ENCODE measurements at places on chromosomes 3 and 15.

DNA sequence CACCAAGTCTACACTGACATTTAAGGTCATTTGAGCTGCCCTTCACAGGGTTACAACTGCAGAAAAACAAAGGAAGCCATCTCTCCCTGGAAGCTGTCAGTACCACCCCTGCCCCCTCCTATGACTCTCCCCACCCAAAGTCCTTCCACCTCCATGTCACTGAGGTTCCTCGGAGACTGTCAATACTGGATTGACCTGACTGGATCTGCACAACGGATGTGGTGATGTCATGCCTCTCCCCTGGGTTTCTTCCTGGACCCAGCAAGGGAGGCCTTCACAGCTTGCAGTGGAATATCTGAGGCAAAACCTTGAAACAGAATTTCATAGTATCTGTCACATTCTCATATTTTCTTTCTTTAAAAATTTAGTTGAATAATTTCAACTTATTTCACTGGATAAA is 153.5 kb downstream of the CLSTN2 start:
- DNase-seq: no peak

GRCh38 chr15:74400313-74400860 is 32.9 kb upstream of the CYP11A1 start:
- DNase-seq: peak; percentile 44

DNA sequence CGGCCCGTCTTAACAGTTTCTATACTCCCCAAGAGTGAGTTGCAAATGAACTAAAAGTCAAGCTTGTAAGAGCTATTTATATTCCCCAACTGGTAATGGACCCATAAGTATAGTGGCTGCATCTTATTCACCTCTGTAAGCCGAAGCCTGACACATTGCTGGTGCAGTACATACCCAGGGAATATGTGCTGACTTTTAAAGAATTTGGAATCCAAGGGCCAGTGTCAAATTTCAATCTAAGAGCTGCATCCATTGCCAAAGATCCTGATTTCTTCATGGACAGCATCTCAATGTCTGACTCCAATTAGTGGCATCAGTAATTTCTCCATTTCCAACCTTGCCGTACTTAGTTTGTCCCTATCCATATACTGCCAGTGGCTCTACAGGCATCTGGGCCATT is 42.0 kb downstream of the FRMD4B start:
- DNase-seq: no peak

- no peak for DNase-seq
Measured at GRCh38 chr3:134998855-134999254, 203.8 kb downstream of the EPHB1 start.

- DNase-seq: no peak
Measured at GRCh38 chr3:9669720-9670432, 20.6 kb downstream of the MTMR14 start.

- DNase-seq: no peak
Measured at GRCh38 chr3:96622878-96623277, 191.5 kb upstream of the EPHA6 start.

GRCh38 chr3:22012471-22012870 is 261.5 kb upstream of the ZNF385D start:
- DNase-seq: no peak

- DNase-seq: no peak
Measured at GRCh38 chr3:15063238-15063637, 1.9 kb downstream of the MRPS25 start.

GRCh38 chr3:79002465-79003372 is 765.1 kb downstream of the ROBO1 start:
- DNase-seq: no peak

DNA sequence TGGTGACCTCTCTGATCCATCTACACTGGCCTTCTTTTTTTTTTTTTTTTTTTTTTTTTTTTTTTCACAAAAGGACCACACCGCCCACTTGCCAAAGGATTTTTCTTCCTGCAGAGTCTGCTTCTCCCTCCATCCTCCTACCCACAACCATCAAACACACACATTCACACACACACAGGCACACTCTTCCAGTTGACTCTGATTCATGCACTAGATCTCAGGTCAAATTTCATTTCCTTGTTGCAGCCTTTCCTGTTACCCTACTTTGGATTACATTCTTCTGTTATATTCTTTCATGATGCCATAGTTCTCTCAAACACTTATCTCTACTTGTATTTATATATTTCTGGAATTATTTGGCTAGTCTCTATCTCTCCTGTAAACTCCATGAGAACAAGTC is 133.9 kb downstream of the STAC start:
- DNase-seq: no peak

GRCh38 chr3:158106766-158107471 is 699 bp upstream of the SHOX2 start:
- DNase-seq: no peak

GRCh38 chr15:31752065-31752762 is 278.1 kb upstream of the CHRNA7 start:
- no peak for DNase-seq

DNA sequence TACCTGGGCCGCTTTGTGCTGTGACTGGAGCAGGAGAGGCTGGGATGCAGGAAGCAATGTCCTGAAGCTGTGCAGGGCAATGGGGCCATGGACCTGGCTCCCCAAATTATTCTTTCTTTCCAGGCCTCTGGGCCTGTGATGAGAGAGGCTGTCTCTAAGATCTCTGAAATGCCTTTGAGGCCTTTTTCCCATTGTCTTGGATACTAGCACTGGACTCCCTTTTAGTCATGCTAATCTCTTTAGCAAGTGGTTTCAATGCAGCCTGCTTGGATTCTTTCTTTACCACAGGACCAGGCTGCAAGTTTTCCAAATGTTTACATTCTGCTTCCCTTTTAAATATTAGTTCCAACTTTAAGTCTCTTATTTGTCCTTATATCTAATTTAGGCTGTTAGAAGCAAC is 64.8 kb upstream of the SGO1 start:
- no peak for DNase-seq
